ENCODE measurements at places on chromosomes 1 and 21.

- DNase-seq = no peak
Observed at GRCh38 chr1:82697965-82698364, 897.2 kb downstream of the ADGRL2 start.

DNA sequence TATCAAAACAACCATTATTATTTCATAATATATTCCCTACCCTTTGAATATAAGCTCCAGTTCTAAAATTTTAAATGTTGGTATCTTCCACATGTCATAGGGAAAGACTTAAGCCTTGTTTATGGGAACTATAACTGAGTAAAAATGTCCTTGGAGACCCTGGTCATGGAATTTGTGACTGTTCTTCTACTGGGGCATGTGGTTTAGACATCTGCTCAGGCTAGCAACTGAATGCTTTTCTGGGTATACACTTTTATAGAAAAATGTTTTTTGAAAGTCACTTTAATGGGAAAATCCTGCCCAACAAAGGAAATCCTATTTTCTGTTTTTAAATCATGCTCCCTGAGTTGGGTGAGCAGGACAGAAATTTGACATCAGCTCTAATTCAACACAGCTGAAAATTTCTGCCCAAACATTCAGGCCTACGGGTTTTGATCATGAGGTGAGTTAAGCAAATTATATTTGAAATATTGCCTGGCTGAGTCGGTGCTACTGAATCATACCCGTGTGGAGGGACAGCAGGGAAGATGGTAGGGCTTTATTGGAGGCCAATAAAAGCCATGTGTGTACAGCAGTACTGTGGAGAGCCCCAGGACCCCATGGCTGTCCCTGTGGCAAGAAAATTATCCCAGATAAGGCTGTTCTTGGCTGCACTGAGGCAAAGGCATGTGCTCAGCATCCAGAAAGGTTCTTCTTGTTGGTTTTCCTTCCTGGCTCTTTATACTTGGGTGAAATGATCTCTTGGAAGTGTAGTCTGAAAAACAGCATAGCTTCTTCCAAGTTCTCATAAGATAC lies 391.8 kb downstream of the DISC1 start:
- no peak for DNase-seq

GRCh38 chr1:4416189-4416588 lies 238.2 kb upstream of the AJAP1 start:
- no peak for DNase-seq

GRCh38 chr1:44724296-44724954 lies 6.5 kb downstream of the RNU5D-1 start:
- no peak for DNase-seq

GRCh38 chr1:77642196-77642595 lies 40.3 kb downstream of the ZZZ3 start:
- no peak for DNase-seq

- DNase-seq = no peak
Observed at GRCh38 chr1:185311589-185312225, 5.3 kb downstream of the IVNS1ABP start.

GRCh38 chr1:185720633-185721272 lies 13.4 kb upstream of the HMCN1 start:
- DNase-seq = no peak

DNA sequence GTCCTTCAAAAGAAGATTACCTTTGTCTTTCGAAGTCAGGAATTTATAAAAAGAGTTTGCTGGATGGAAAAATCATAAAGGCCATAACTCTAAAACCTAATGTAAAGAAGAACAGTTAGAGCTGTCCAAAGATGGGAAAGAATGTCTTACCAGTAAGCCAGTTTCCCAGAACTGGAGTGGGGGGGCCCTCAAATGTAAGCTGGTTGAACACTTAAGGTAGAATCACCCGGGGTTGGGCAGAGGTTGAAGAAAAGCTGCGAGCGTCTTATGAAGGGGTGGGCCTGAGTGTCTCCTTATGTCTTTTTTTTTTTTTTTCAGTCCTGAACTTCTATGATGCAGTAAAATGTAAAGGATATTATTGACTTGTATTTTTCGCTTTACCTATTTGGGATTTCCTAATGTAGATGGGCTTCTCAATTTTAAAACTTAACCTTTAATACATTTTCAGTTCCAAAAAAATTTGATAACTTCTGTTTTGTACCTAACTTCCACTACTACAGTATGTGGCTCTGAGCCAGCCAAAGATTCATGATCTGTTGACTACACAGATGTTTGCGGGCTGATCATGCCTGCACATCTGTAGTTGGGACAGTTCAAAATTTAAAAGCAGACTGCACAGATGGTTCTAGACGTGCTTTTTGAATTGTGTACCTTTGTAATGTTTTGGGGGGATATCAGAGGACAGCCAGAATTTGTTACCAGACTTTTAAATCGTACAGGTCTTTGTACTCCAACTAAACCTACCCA lies 43.6 kb downstream of the NFYC start:
- no peak for DNase-seq

- DNase-seq = no peak
Observed at GRCh38 chr1:5992814-5993555, 760 bp upstream of the NPHP4 start.

Measured in GOT3 (cell line).